ENCODE measurements at places on chromosomes 16 and 17.

GRCh38 chr16:84308120-84308519, 13.4 kb downstream of the WFDC1 start:
- no peak for DNase-seq

DNA sequence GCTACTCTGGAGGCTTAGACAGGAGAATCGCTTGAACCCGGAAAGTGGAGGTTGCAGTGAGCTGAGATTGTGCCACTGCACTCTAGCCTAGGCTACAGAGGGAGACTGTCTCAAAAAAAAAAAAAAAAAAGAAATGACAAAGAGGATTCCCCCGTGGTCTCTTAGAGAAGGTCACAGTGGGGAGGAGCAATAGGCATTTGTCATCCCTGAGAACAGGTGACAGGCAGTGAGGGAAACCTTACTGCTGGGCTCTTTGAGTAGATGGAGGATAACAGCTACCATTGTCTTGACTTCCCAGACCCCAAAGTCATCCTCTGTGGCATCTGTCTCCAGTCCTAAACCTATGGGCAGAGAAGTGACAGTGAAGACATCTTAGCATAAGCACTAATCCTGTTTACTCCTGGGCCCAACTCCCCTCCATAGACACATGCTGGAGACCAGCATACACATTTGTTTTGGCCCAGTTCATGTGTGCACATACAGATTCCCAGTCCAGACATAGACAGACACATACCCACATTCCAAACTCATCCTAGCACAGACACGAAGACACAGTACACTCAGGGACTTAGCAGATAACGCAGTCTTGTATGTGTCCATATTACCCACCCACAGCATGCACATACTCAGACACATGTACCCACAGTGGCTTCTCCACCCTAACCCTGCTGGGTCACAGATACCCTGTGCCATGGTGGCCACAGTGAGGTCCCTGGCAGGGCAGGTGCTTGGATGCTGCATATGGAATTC, 2.7 kb downstream of the ESRP2 start:
- DNase-seq, result no peak

GRCh38 chr17:37787055-37787757, 42.3 kb upstream of the HNF1B start:
- DNase-seq, result no peak

DNA sequence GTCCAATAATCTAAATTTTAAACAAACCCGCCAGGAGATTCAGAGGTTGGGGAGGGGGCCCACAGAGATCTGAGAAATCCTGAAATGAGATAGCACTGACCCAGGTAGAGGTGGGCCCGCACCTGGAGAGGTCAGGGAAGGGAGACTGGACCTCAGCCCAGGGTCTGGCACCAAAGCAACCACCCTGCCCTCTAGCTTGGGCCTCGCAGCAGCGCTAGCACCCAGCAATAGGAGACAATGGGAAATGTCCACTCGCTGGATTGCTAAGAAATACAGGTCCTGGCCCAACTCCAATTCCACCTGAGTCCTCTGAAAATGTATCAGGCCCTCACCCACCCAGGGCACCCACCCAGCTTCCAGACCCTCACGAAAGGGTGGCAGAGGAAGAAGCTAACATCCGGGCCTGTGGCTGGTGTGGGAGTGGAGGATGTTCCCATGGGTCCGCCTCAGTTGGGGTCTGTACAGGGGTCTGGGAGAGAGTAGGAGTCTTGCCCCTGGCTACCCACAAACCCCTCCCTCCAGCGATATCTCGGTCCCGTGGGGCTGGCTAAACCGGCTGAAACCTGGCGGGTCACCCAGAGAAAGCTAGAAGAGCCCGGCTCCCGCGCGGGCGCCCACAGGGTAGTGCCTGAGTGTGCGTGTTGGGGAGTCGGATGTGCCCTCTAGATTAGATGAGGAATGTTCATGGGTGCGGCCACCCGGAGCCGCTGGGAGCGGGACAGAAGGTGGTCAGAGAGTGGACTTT, 1.1 kb downstream of the PLLP start:
- no peak for DNase-seq

GRCh38 chr17:58969156-58969555, 137.5 kb downstream of the TRIM37 start:
- DNase-seq, result no peak

DNA sequence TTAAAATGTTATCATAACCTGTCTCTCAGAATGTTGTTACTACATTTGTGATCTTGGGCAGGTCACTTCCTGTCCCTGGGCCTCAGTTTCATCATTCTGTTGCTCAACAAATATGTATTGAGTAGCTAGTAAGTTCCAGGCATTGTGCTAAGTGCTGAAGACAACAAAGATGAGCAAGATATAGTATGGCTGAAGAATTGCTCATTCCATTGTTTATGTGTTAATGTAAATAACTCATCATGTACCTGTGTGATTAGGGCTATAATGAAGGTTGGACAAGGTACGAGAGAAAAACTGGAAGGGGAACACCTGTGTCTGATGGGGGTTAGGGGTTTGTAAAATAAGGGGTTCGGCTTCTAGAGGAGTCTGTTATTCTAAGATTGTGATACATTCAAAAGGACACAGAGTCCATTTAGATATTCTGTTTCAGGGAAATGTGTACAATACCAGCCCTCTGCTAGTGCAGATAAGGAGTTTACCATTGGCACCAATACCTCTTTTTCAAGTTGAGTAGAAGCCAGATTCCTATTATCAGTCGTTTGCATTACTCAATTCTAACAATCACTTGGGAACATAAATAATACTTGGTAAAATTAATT, 20.0 kb downstream of the TUBG1 start:
- no peak for DNase-seq

All from NCI-H446 treated with DMSO at 0.1 percent for 48 hours (cell line).